Activated T-helper 1 cell treated with Interleukin-2 at 50 U/mL for 16 hours (primary cell): ENCODE measurements at places on chromosomes 1 and 21.

- DNase-seq = no peak
Observed at GRCh38 chr1:55323760-55324159, 108.6 kb upstream of the USP24 start.

- DNase-seq = no peak
Observed at GRCh38 chr1:18282851-18283600, 175.4 kb downstream of the IGSF21 start.

- DNase-seq = no peak
Observed at GRCh38 chr21:43917515-43918384, 52.7 kb downstream of the AGPAT3 start.

DNA sequence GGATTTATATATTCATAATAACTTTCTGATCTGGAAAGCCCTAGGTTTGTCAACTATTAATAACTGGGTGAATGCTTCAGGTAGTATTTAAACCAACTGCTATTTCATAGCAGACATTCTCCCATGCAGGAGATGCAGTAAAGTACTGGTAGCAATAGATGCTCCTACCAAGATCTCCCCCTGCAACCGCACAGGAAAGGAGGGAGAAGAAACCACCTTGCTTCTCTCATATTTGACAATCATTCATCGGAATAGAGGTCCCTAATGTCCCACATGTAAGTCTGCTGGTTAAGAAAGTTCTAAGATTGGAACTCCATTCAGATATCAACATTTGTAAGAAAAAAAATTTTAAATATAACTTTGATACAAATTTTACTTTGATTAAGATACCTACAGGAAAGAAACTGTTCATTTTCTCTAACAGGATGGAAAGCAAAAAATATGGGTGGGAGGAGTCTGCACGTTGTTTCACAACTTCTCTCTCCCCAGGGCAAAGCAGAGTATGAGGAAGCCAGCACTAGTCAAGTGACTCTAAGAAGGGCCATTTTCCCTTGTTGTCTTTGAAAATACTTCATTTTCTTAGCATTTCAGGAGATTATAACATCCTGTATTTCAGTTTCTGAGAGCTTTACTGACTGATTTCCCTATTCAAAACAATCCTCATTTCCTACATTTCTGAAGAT is at the start of gene PYHIN1:
Gene PYHIN1 (plus strand): TSS at position 498 of the 683 bp plus-strand sequence. CDS start 5,359 bp downstream, outside the sequence.
- DNase-seq = no peak

GRCh38 chr1:167518331-167518700 is at the start of gene CD247:
CD247 (minus strand) TSS chr1:167518529; CDS start chr1:167518465, 64 bp downstream.
- peak; percentile 62 for DNase-seq

DNA sequence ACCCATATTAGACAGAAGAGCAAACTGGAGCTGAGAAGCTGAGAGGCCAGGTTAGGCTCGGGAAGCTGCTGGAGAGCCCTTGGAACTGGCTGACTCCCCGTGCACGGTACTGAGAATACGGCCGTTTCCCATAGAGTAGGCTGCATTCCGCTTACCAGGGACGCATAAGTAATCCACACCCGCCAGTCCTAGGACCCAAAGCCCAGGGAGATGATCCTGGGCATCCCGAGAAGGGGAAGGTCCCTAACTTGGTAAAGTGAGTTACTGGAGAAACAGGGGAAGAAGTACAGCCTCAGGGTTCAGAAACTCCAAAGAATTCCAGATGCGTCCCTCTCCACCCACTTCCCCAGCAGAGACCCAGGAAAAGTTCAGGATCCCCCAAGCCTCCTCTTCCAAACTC is 1.3 kb downstream of the LRRC38 start:
- no peak for DNase-seq

- peak; percentile 10 for DNase-seq
Observed at GRCh38 chr1:89757532-89757931, 63.3 kb upstream of the LRRC8D start.

DNA sequence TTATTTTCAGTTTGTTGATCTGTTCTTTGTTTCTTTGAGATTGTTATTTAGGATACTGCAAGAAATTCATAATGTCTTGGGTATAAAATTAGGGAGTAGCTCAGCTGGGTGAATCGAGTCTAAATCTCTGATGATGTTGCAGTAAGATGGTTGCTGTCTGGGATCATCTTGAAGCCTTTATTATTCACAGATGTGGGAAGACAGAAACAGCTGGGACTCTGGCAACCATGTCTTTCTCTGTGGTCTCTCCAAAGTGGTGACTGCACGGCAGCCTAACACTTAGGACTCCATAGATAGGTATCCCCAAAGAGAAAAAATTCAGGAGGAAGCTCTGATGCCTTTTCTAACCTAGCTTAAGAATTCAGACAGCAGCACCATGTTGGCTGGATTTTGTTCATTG is 52.7 kb downstream of the RAP1A start:
- no peak for DNase-seq

GRCh38 chr1:35524106-35524505 is 33.1 kb downstream of the KIAA0319L start:
- DNase-seq = no peak

GRCh38 chr1:56191369-56191768 is 388.0 kb downstream of the PLPP3 start:
- no peak for DNase-seq

- no peak for DNase-seq
Observed at GRCh38 chr1:19365721-19366120, 53.6 kb downstream of the SLC66A1 start.

- DNase-seq = no peak
Observed at GRCh38 chr1:214418391-214418790, 133.0 kb downstream of the PTPN14 start.

DNA sequence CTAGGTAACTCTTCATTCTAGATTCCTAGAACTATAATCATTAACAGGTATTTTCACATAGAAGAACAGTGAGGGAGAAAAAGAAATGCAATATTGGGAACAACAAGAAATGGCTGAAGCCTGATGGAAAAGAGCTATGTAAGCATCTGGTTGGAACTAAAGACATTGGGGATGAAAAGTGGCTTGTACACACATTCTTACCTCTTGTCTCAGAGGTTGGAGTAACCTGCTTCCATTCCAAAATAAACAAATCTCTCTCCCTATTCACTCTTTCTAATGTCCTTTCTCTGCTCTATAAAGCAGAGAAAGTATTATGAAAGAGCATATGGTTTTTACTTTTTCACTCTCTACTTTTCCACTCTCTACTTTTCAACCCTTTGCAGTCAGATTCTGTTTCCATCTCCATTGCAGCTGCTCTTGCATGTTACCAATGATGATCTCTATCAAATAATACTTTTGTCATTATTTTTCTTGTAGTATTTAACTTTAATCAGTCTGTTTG is 37.5 kb downstream of the CMPK1 start:
- no peak for DNase-seq

DNA sequence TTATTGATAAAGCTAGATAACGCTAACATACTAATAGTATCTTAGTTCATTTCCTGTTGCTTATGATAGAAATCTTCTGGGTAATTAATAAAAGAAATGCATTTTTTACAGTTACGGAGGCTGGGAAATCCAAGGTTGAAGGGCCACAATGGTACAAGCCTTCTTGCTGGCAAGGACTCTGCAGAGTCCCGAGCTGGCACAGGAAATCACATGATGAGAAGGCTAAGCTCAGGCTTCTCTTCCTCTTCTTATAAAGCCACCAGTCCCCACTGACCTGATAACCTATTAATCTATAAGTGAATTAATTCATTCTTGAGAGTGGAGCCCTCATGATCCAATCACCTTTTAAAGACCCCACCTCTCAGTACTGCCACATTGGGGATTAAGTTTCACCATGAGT is 82.6 kb downstream of the GPR161 start:
- DNase-seq = no peak

DNA sequence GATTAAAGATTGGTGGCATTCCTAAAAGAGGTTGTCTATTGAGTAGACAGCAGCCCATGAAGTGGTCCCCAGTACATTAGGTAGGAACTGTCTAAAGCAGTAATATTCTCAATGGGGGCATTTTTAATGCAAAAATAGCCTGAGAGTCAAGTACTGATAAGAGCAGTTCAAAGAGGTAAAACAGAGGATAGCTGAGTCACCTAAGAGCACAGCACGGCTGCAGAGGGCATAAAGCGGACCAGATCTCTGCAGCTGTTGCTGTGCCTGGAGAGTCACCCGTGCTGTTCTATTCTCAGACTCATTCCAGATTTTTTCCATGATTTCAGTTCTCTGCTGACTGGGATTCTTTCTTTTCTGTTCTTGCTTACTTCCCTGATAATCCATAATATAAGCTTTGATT is 313.2 kb downstream of the OLFM3 start:
- DNase-seq = no peak

GRCh38 chr1:22772014-22772413 is 61.4 kb downstream of the EPHB2 start:
- DNase-seq = no peak

DNA sequence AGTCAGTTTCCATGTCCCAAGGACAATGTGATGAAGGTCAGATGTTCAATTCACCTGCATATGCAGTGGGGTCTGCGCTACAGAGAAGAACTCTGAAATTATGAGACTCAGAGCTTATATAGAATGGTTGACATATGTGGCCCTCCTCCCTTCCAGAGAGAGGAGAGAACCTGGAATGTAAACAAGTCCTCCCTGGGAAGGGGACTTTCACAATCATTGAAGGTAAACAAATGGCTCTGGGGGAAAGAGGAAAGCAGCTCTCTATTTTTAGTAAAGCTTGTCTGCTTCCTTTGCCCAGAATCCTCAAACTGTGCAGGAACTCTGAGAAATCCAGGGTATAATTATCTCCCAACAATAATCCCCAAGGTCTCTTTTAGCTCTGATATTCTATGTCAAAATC is 9.8 kb downstream of the OVGP1 start:
- DNase-seq = no peak

- no peak for DNase-seq
Observed at GRCh38 chr1:149993764-149994163, 16.8 kb downstream of the OTUD7B start.

GRCh38 chr1:217528271-217528670 is 102.6 kb downstream of the GPATCH2 start:
- no peak for DNase-seq

DNA sequence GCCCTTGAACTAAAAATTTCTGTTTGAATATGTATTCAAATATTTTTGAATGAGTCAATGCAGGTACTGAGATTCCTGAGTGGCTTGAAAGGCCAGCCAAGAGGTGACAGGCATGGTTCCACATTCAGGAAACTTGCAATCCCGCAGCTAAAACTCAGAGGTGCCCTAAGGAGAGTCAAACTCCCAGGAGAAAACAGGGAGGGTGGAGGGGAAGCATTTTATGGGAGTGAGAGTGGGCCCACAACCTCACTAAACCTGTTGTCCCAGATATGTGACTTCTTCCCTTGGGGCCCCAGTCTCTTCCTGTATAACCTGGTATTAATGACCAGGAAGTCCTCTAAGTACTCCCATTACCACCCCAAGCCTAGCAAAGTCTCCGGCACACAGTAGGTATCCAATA is 189.6 kb downstream of the PLPP3 start:
- no peak for DNase-seq

- no peak for DNase-seq
Observed at GRCh38 chr1:165834229-165834628, 6.8 kb downstream of the UCK2 start.

DNA sequence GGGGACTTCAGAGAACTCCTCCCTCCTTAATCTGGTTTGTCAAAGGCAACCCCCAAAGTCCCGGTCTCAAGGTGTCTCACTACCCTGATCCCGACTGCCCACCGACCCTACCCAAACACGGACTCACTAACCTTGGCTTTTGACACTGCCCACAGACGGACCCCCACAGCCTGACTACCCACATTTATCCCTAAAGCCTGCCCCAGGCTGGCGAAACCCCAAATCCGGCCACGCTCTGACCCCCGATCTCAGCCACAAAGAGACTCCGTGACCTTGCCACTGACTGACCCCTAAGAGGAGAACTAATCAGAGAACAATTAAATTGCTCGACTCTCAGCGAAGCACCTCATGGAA is 5.2 kb downstream of the ID3 start:
- DNase-seq = no peak
